GM03348 (cell line): ENCODE measurements at places on chromosomes 1 and 21.
A peak's percentile ranks its signal among the peaks of the same experiment; 100 is the strongest.

GRCh38 chr1:154819628-154820590 lies 50.2 kb downstream of the KCNN3 start:
- DNase-seq = no peak

DNA sequence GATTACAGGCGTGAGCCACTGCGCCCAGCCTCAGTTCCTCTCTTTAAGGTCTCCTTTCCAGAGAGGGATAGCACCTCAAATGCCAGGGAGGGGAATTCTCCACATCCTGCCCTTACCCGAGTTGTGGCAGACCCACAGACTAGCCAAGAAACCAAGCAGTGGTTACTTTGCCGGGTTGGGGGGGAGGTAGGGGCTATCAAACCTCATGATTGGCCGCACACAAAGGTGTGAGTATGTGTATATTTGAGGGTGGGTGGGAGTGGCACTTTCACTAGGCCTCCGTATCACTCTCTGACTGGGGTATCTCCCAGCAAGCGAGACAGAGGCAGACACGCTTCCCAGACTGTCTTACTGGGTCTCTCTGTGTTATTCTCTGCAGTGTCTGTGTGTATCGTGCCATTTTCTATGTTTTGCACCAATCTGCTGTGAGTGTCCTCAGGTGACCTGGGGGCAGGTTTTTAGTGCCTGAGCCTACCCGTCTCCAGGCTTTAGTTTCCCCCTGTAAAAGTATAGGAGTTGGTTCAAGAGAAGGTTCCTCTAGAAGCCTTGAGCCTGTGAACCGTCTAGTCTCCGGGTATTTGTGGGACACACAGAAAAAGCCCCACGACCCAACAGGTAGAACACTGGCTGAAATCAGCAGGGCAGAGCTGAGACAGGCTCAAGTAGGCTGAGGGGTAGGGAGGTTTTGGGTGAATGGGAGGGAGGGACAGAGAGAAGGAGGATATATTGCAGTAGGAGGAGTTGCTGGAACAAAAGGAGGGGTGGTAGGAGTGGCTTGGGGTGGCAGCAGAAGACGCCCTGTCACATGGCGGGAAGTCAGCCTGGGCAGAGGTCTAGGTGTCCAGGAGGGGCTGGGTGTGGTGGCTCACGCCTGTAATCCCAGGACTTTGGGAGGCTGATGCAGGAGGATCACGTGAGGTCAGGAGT lies 10.3 kb downstream of the LMNA start:
- DNase-seq = peak; percentile 46

DNA sequence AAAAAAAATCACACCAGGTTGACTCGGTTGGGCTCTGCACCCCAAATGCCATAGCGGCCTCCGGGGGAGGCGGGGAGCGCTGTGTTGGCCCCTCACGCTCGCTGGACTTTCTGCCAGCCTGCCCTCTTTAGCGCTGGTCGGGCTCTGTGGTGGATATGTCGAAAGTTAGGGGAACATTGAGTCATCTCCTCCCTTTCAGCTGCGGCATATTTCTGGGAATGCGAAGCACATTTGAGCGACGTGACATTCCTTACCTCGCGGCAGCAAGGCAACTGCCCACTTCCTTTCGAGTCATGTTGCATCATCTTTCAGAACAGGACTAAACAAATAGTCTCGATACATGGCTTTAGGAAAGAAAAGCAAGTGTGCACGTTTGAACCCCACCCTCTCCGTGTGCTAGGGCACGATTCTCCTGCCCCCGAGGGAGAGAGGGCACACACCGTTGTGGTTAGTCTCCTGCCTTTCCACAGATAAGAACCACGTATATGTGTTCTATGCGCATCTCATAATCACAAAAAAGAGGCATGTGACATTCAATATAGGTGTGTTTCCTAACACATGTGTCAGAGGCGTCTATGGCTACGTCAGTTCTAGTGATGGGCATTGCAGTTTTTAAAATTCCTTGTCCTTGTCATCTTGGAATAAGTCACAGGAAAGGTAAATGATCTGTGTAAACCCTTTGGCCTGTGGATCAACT lies 105.9 kb upstream of the SLC45A1 start:
- DNase-seq = peak; percentile 93

DNA sequence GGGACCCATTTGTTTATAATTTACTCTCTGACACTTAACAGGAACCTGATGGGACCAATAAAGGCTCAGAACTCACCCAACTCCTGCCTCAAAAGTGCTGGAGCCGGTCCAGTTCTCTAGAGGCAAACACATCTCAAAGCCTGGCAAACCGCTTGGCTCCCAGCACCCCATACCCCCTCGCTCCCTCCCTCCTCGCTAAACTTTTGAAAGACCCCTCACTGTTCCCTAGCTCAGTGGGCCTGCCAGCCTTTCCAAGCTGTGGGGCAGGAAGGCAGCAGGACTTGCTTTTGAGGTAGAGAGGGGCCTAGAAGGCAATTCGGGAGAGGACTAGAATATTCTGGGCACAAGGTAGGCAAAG lies 40.2 kb downstream of the PAX7 start:
- no peak for DNase-seq

- DNase-seq = peak; percentile 59
Observed at GRCh38 chr21:45644041-45644906, 749 bp downstream of the PCBP3 start.

GRCh38 chr1:184867866-184868689 lies 106.2 kb downstream of the NIBAN1 start:
- no peak for DNase-seq

DNA sequence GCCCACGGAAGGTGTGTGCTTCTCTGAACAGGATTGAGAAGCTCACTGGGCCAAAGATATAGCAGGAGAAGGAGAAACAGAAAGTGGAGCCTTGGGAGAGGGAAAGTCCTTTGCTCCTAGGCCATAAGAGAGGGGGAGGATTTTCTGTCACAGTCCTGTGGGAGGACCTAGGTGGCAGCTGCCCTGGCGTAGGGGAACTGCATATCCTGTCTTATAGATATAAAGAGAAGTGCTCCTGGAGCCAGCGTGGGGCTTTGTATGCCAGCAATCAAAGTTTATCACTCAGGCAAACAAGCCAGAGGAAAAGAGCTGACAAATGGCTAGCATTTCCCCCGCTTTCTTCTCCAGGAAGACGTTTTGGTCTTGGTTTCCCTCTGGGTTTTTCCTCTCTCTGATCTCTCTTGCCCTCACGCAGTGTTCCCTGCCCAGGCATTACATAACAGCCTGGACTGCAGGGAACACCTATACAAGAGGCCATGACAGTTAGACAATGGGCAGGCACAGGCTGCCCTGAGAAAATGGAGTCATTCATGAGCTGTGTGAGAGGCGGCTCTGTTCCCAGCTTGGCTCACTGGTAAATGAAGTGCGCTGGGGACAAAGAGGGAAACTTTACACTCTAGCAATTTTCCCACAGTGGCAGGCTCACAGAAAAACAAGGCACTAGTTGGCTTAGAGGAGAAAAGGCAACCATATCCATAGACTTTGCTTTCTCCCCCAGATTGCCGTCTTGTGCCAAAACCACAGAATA lies 52.5 kb upstream of the ZNF648 start:
- DNase-seq = no peak

- DNase-seq = no peak
Observed at GRCh38 chr1:103516693-103517092, 8.8 kb upstream of the RNPC3 start.

- DNase-seq = no peak
Observed at GRCh38 chr1:154304664-154305337, 16.1 kb upstream of the AQP10 start.

DNA sequence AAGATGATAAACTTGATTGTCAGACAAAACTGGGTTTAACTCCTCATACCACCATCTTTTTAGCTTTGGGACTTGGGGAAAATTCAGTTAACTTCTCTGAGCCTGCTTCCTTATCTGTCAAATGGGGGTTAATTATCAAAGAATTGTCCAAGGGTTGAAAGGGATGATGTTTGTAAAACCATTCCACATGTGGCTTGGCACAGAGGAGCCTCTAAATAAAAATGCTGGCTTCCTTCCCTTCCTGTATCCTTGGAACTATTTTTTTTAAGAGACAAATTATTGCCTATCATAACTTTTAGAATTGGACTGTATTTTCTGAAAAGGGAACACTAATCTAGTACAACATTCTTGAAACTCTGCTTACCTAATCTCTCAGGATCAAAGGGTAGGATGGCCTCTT lies 143.4 kb upstream of the USP24 start:
- no peak for DNase-seq

GRCh38 chr1:83509301-83509781 lies 489.6 kb downstream of the TTLL7 start:
- no peak for DNase-seq

- DNase-seq = no peak
Observed at GRCh38 chr1:11964656-11965055, 15.6 kb upstream of the MFN2 start.

DNA sequence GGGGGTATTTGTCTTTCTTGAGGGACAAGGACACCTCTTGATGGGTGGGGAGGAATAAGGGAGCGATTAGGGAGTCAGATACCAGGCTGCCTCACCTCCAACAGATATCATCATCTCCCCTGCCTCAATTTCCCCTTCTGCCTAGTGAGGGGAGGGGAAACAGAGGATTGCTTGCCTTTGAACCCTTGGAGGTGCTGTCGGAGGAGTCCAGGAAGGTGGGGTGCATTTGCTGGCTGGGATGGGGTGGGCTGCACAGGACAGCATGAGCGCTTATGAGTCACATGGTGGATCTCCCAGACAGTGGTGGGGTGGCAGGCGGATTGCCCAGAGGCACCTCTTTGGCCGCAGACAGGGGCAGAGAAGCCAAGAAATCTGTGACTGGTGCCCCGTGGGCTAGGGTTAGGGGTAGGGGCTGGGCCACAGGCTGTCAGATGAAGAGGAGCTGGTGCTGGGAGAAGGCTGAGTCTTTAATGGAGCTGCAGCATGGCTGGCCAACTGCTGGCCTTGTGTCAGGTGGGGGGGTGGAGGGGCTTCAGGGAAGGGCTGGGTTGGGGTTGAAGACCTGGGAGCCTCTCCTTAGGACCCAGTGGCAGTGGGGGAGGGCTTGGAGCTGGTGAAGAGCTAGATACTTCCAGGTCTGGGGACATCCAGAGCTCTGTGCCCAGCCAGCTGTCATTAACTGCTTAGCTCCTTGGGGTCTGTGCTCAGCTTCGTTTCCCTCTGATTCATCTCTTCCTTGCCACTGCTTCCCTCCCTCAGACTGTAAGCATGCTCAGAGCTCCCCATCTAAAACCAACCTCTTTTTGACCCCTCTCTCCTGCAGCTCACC lies 7.0 kb upstream of the ADORA1 start:
- DNase-seq = no peak
